Stimulated activated CD8-positive, alpha-beta memory T cell treated with anti-CD3 and anti-CD28 coated beads, Interleukin-7, amount 100 ng/mL, for 1 hour (primary cell): ENCODE measurements at places on chromosomes 5 and 9.

- no peak for DNase-seq
These were observed 3.0 kb downstream of the GDNF start for GRCh38 chr5:37836592-37837413.

DNA sequence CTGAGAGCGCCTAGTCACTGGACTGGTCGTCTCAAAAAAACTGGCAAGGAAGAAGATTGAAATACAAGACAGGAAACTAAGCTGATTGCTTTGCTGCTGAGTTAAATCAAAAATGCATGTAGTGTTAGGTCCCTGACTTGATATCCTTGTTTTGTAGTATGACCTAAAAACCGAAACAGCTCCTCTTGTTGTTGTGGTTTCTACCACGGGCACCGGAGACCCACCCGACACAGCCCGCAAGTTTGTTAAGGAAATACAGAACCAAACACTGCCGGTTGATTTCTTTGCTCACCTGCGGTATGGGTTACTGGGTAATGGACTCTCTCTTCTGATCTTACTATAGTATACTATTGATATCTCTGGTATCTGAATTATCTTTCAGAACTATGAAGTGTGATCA lies 4.3 kb downstream of the MTRR start:
- no peak for DNase-seq

GRCh38 chr5:179268966-179269693 lies 76.1 kb downstream of the ADAMTS2 start:
- no peak for DNase-seq

DNA sequence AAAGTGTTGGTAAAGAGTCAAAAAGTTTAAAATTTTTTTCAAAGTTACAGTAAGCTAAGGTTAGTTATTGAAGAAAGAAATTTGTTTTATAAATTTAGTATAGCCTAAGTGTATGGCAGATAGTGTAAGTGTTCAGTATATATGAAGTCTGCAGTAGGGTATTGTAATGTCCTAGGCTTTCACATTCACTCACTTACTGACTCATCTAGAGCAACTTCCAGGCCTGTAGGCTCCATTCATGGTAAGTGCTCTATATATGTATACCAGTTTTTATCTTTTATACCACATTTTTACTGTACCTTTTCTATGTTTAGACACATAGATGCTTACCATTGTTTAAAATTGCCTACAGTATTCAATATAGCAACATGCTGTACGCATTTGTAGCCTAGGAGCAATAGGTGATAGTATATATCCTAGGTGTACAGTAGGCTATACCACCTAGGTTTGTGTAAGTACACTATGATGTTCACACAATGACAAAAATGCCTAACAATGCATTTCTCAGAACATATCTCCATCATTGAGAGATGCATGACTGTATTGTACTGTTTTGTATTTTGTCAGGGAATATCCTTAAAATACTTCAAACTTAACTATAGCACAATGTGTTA lies 38.5 kb downstream of the CYSTM1 start:
- DNase-seq: no peak

GRCh38 chr9:7149258-7149657 lies 391.5 kb downstream of the KDM4C start:
- DNase-seq: no peak

DNA sequence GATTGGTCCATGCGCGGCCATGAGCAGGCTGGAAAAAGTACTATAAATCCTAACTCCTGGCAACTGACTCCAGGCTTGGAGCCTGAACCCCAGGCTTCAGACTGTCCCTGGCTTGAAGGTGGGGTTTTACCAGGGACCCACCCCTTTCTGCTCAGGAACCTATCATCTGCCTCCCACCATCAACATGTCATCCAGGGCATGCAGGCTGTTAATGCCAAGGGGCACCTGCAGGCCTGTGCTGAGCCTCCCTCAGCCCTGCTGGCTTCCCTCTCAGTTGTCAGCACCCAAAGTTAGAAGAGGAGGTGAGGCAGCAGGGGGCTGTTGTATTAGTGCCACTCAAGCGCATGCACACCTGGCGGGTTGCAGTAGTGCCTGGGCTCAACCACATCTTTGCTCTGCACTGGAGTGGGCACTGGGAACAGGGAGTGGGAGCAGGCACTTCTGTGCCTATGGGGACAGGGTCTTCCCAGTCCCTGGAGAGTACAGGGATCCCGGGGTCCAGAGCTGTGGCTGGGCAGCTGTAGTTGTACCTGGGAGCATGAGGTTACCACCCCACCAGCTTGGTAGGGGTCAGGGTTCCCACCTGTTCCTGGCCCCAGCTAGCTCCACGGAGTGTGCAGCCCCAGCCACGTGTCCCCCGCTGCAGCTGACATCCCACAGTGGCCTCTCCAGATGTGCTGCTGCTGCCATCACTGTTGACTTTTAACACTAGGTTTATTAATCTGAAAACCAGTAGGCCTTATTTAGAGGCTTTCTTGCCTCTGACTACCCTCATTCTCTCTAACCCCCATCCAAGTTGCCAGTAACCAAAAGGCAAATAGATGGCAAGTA lies 306.2 kb upstream of the RIOK2 start:
- DNase-seq: no peak

DNA sequence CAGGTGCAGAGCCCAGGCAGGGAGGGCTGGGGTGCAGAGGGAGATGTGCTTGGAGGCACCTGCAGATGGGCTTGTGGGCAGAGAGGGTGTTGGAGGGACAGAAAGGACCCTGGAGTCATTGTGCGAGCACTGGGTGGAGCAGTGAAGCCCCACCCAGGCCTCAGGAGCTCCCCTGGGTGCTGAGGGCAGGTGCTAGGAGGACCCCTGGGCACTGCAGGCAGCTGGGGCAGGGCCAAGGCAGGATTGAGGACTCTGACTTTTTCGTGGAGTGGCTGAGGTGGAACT lies 10.3 kb upstream of the SLC6A18 start:
- no peak for DNase-seq

DNA sequence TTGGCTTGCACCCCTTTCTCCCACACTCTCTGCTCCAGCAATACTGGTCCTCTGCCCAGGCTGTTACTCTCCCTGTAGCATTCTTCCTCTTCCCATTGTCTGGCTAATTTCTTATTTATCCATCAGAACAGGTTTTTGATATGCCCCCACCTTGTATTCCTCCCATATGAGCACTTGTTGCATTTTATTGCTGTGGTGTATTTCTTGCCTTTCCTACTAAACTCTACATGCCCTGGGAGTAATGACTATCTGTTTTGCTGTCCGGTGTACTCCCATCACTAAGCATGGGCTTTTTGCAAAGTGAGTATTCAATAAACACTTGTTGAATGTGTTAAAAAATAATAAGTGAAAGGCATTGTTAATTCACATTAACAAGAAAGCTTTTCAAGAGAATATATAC lies 104.3 kb upstream of the RANBP3L start:
- no peak for DNase-seq

- no peak for DNase-seq
These were observed 202.4 kb upstream of the CDH9 start for GRCh38 chr5:27240791-27241190.

DNA sequence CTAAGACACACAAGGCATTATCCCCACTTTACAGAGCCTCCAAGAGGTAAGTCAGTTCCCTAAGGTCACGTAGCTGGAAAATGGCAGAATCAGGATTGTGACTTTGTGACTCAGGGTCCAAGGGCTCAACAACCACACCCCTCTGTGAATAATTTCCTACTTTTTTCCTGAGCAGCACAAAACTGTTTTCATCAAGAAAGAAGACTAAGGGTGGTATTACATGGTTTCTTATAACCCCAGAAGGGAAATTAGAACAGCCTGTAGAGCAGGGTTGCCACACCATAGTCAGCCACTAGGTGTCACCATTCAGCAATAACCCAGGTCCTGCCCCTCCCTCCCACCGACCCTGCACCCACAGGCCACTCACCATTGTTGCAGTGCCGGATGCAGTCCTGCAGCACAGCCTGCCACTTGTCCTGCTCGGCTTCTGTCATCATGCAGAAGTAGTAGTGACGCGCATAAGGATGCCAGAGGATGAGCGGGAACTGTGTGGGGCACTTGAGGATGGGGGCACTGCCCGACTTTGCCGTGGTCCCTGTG lies 72.1 kb downstream of the LRSAM1 start:
- DNase-seq: no peak

DNA sequence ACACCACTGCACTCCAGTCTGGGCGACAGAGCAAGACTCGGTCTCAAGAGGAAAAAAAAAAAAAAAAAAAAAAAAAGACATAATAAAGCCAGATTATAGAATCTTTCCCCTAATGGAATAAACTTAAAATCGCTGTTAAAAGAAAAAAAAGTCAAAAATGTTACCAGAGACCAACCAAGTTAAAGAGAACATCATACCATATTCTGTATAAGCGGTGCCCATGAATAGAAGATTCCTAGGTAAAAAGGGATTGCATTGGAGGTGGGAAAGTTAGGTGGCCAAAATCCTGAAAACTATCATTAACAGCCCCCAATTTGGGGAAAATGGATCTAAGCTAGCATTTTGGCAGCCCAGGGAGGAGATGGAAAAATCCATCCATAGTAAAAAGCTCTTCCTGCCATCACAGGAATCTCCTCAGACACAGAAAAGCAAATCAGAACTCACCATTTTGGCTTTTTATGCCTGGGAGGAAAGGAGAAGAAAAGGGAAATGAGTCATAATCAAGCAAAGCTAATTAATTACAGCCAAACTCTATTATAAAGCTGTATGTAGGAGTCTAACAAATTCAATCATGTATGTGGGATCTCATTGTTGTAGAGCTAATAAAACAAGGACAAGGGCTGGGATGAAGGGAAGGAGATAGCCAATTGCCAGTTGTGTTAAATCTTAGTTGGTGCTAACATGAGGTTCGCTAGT lies 363.8 kb downstream of the ARL15 start:
- DNase-seq: no peak

DNA sequence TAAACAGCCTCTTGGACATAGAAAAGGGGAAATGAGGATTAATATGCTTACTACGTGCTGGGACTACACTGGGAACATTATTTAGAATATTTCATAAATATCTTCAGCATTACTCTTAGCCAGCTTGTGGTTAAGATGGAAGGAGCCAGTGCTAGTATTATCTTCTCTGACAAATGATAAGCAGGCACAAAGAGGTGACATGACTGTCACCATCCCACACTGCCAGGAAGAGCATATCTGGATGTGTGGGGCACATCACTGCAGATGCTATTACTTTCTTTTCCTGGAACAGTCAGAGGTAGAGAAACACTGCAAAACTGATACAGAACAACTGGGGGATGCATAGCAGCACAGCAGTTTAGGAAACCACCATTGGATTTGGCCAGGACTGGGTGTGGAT lies 281.0 kb upstream of the TNC start:
- no peak for DNase-seq

DNA sequence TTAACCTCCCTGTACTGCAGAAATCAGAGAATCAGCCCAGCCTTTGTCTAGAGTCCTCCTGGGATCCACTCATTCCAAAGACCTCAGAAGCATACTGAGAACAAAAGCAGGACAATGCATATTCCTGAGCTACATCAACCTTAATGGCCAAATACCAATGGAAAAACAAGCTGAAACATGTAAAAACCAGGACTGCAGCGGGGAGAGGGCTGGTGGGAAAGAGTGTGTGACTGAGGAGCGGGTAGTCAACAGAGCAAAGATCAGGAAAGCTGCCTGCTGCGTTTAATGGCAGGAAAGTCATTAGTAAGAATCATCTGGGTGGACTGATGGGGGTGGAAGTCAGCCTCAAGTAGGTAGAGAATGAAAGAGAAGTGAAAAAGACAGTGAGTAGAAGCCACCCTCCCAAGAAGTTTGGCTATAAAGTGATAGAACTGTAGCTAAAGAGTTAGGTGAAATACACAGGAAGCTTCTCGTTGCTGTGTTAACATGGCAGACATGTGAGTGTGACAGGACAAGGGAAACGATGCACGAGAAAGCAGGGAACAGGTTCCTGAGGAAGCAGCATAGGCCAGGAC lies 88.1 kb downstream of the OTULIN start:
- no peak for DNase-seq

DNA sequence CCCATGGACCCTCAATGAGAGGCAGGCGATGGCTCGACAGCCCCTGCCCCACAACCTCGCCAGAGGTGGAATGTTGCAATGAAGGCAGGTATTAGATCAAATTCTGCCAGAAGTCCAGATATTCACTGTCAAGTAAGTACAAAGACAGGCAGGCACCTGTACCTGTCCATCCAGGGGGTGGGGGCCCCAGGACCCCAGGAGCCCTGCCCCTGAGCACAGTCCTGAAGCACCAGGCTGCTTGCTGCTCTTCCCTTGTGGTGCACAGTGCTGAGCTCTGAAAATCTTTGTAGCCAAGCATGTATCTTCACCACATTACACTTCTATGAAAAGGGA lies 26.2 kb upstream of the HMCN2 start:
- no peak for DNase-seq

DNA sequence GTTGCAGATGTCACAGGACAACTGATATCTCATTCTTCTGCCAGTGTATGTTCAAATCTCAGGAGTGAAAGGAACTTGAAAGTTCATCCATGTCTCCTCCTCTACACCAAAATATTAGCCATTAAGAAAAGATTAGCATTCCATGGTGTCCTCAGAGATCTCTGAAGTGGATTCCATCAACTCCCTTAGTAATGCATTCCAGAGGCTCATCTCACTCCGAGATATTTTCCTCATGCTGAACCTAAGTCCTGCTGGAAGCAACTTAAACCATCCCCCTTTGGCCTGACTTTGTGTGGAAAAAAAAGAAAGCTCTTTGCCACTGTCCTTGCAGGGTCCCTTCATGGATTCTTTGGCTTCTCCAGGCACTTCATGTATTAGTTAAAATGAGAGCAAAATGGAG lies 155.7 kb upstream of the ZNF462 start:
- no peak for DNase-seq

GRCh38 chr5:172144291-172144815 lies 43.7 kb downstream of the STK10 start:
- no peak for DNase-seq

GRCh38 chr9:21155501-21155900 lies 11.0 kb downstream of the IFNA21 start:
- no peak for DNase-seq

DNA sequence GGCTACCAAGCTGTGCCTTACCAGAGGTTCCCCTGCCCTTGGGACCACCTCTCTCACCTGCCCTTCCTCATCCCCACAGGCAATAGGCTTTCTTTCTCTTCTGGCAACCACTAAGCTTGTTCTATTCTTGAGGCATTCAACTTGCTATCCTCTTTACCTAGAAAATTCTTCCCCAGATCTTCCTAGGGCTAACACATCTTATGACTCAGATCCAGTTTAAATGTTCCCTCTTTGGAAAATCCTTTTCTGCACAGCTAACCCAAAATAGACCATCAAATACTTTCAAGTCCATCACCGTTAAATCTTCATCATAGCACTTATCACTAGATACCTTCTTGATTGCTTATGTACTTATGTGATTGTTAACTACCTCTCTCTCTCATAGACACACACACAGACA lies 93.7 kb downstream of the ENC1 start:
- DNase-seq: no peak

DNA sequence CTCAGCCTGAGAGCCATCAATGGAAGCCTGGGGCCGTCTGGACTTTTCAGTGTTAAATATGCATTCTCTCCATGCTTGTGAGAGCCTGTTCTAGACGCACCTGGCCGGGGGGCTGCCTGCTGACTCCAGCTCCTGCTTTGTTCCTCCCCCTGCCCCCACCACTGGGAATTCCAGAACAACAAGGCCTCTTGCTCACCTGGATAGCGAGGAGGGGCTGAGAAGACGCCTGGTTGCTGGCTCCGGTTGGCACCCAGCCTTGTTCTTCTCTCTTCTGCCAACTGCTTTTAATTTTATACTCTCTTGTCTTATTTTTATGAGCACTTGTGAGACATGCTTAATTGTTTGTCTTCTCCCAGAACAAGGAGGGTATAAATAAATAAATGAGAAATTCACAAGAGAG lies 15.0 kb upstream of the RAPGEF1 start:
- no peak for DNase-seq

GRCh38 chr9:14119694-14120514 lies 194.0 kb downstream of the NFIB start:
- no peak for DNase-seq
